ENCODE measurements at places on chromosomes 16 and 17.

DNA sequence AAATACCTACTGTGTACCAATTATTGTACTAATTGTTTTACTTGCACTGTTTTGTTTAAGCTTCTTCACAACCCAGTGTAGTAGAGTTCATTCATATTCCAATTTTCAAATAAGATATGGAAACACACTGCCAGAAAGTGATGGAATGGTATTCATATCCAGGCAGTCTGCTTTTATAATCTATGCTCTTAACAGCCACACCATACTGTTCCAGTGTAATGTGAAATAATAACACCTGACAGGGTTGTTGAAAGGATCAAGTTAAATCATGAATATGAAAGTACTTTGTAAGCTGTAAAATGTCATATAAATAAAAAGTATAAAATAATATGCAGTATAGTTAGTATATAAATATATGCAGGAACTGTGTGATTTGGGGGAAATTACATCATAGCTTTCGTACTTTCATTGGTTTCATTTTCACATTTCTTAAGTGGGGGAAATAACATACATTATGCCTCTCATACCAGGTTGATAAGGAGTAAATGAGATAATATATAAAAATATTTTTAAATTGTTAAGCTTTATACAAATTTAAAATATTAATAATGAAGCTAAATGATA, 230.8 kb downstream of the TANC2 start:
- DNase-seq = no peak

DNA sequence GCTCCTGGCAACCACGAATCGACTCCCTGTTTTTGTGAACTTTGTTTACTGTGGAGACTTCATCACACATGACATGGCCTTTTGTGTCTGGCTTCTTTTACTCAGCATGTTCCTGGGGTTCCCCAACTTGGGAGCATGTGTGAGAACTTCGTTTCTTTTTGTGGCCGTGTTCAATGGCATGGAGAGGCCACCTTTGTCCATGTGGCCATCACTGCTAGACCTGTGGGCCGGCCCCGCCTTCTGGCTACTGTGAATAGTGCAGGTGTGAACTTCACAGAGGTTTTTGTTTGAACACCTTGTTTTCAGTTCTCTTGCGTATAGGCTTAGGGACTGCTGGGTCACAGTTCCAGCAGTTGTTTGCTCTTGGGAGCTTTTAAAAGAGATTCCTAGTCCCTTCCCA, 5.7 kb upstream of the SLC38A8 start:
- DNase-seq = no peak

DNA sequence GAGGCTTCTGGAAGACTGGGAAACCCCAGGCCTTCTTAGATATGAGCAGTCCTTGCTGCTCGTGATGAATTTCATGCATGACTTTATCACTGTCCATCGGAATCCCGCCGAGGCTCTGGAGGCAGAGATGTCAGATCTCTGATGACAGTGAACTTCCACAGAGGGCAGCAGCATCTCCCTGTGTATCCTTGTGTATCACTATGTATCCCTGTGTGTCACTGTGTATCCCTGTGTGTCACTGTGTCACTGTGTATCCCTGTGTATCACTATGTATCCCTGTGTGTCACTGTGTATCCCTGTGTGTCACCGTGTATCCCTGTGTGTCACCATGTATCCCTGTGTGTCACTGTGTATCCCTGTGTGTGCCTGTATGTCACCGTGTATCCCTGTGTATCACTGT, 160.2 kb upstream of the CHMP6 start:
- DNase-seq = no peak

DNA sequence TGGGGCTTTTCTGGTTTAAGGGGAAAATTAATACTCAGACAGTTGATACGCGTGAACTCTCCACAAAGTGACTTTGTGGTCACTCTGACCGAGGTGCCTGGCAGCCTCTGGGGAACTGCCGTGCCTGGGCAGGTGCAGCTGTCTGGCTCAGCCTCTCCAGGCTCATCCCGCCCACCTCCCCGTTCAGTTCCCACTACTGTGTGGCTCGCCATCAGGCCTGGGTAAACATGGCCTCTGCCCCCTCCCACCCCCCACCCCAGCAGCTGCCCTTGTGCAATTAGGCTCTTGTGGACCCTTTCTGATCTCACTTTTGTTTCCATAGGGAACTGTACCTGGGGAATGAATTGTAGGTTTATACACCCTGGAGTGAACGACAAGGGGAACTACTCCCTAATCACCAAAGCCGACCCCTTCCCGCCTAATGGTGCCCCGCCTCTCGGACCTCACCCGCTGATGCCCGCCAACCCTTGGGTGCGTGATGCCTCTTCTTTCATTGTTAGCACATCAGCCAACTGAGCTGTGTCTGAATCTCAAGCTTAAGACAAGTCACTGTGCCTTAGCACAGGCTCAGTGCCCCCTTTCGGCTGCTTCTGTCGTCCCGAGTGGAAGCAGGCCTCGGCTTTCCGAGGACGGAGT, 27.8 kb downstream of the ZC3H18 start:
- DNase-seq = no peak

- no peak for DNase-seq
Measured at GRCh38 chr17:32826076-32826475, 50.8 kb downstream of the MYO1D start.

DNA sequence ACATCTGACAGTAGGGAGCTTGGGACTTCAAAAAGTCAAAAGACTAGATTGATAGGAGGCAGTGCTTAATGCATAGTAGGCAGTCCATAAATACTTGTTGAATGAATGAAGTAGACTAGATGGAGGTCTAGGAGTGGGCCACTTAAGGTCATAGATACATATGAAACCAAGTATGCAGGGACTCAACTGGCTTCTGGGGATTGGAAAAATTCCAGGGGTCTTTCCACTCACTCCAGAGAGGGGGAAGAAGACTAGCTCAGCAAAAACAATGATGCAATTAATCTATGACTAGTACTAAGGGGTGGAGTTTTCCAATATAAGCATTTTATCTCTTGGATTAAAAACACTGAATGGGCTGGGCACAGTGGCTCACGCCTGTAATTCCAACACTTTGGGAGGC, 298.3 kb upstream of the XYLT1 start:
- DNase-seq = peak; percentile 38

GRCh38 chr17:80592243-80592642, 47.6 kb downstream of the RPTOR start:
- DNase-seq = no peak

DNA sequence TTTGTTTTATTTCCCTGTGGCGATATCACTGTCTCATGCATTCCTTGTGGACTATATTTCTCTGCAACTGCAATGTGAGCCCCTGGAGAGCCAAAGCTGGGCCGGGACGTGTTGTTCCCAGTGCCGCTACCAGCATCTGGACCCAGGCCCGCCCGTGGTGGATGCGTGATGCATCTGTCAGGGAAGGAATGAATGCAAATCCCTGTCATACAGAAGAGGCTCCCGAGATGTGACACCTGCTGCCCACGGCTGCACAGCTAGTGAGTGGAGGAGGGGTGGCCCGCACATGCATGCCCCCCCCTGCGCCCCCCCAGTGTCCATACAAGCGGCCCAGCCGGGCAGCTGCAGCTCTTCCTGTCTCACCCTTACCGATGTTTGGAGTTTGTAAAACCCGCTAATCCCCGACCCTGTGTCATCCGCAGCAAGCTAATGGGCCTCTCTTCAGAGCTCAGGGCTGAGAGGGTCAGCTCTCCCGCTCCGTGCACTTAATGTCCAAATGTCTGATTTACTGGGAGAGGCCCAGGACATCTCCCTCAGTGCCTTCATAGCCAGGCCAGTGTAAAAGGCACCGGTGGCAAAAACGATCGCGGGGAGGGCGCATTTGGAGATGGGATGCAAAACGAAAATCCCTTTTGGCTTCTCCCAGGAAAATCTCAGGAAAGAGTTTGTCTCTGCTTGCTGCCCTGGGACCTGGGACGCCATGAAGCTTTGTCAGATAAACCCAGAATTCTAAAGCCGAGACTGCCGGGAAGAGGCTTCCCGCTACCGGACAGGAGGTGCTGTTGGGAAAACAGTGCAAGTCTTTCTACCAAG, 91.8 kb downstream of the FOXL1 start:
- no peak for DNase-seq

DNA sequence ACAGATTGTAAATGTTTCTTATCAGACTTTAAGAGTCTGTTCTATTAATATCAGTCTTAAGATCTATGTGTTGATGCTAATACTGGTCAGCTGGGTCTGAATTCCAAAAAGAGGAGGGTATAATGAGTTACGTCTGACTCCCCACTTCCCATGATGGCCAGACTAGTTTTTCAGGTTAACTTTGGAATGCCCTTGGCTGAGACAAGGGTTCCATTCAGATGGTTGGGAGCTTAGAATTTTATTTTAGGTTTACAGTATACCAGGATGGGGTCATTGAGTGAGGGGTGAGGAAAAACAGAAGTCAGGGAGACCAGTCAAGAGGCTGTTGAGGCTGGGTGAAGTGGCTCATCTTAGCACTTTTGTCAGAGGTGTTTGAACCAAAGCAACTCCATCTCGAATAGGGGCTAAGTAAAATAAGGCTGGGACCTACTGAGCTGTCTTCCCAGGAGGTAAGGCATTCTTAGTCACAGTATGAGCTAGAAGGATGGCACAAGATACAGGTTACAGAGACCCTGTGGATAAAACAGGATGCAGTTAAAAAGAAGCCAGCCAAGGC, 2.9 kb upstream of the TMEM231 start:
- no peak for DNase-seq

DNA sequence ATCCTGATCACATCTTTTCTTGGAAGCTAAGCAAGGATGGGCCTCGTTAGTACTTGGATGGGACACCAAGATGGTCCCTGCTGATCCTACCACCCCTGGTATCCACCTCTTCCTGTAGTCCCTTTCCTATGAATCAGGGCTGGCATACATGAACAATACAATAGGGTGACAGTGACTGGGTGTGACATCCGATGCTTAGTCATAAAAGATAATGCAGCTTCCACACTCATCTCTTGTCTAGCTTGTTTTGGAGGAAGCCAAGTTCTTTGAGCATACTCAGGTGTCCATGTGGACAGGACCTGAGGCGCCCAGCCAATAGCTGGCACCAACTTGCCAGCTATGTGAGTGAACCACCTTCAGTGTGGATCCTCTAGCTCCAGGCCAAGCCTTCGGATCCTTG, 62.5 kb upstream of the NFAT5 start:
- no peak for DNase-seq

DNA sequence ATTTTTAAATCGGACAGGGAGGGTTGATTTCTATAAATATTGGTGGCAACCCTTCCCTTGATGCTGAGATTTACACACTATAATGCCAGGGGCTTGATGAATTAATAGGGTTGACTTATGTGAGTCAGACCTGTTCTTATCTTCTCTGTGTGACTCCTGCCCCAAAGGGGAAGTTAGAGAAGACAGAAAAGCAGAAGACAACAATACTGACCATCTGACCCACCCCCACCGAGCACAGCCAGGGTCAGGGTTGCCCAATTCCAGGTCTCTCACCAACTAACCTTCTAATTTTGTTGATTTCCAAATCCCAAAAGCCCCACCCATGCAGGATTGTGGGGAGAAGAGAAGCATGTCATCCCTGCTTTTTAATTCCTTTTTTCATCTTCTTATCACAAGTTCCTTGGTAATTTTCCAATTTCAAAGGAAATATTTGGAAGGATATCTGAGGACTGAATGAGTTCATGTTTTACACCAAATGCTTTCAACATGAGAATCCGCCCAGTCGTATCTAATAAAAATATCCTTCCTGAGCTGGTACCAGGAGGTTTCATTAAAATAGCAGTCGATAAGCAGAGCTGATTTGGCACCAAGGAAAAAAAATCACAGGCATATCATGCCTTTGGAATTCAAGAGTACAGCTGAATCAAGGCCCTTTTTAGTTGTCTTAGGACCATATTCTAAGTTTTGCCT, 603.4 kb upstream of the CDH11 start:
- peak; percentile 49 for DNase-seq

Measured in fibroblast of upper back skin (primary cell).